Chondrocyte (in vitro differentiated cells): ENCODE measurements at places on chromosomes 7 and 10. TPM values are rescaled to one million over a fixed set of nuclear protein-coding genes. Genes with fewer than 3 reads are reported as not detected.

DNA sequence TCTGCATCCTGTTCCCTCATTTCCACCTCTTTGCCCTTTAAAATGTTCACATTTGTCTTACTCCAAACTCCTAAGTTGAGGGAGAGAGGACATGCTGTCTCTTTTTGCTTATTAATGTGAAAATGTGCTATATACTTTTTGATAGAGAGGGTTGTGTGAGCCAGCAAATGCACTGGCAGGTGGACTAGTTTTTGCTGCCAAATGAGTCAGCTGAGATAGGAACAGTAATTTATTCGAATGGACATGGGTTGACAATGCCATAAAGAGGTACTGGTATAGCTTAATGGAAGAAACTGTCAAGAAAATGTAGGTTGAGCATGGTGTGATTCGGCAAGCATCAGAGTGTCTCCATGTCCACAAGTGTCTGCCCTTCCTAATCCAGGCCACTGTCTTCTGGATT, 9.2 kb upstream of the TRUB1 start:
- no peak for DNase-seq

DNA sequence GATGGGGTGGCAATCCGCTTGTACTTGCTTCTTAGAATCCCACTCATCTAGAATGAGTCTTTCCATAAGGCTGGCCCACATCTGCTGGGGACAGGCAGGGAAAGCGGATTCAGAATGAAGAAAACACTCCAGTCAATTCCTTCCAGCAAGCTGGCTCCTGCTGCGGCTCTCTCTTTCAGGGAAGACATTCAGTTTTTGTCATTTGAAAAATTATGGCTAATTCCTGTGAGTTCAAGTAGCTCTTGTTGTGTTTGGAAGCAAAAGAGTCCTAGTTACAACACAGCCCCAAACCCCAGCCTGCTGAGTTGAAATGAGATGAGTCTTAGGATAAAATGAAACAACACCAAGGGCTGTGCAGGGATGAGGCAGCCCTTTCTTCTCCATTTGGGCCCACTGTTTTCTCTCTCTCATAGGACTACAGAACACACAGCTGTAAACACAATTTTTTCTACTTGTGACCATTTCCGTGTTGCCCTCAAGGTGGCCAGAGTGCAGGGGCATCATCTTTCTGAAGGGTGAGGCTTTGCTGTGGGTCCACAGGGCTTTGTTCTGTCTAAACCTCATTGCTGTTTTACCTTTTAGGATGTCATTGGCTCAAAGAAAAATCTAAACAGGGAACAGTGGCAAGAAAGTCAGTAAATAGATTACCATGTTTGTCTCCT, 90.8 kb upstream of the EEPD1 start:
- DNase-seq = no peak

DNA sequence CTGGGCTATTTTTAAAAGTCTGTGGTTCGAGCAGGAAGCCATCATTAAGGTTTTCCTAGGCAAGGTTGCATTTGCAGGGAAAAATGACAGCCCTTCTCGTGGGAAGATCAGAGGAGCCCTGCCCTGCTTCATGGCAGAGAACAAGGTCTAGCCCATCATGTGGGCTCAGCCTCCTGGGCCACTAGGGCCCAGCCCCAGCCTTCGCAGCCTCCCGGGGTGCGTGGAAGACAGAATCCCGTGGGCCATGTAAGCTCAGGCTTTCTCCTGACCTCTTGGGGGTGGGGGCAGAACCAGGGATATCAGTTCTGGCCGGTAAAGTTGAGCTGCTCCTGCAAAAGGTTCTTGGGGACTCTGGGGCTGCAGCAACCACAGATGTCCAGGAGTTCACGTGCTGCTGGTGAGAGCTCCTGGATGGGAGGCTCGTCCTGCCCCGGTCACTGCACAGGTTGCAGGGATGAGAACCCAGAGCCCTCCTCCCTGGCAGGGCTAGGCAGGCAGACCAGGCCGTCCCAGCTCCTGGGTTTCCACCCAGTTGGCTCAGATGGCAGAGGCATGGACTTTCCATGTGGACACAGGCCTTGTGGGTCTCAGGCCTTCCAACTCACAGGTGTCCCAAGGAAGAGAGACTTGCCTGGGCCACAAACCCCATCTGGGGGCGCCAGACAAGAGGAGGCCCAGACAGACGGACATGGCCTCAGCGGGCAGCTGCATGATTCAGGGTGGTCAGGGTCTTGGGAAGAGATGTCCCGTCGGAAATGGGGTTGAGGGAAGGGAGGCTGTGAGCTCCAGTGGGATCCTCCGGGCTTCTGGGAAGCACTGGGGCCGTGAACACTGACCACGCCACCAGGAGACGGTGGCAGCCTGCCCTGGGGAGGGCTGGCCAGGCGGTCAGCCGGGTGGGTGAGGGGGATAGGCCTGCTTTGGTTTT, 126.2 kb downstream of the NEURL1 start:
- DNase-seq = no peak

GRCh38 chr10:88281592-88282347, 301.3 kb downstream of the RNLS start:
- DNase-seq = no peak

DNA sequence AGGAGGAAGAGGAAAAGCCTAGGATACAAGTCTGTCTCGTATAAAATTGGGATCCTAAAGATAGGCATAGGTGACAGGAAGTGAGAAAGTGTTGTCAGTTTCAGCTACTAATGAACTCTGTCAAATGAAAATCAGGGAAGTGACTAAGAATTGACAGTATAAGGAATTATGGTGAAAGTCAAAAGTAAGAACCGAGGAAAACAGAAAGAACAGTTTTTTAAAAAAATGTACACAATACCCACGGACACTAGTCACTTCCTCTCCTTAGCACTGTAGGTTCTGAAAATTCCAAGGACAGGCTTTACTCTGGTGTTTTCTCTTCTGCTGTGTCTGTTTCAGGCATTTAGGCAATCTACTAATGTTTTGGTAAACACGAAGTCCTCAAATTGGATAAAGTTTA, 42.3 kb downstream of the ATAD1 start:
- no peak for DNase-seq

DNA sequence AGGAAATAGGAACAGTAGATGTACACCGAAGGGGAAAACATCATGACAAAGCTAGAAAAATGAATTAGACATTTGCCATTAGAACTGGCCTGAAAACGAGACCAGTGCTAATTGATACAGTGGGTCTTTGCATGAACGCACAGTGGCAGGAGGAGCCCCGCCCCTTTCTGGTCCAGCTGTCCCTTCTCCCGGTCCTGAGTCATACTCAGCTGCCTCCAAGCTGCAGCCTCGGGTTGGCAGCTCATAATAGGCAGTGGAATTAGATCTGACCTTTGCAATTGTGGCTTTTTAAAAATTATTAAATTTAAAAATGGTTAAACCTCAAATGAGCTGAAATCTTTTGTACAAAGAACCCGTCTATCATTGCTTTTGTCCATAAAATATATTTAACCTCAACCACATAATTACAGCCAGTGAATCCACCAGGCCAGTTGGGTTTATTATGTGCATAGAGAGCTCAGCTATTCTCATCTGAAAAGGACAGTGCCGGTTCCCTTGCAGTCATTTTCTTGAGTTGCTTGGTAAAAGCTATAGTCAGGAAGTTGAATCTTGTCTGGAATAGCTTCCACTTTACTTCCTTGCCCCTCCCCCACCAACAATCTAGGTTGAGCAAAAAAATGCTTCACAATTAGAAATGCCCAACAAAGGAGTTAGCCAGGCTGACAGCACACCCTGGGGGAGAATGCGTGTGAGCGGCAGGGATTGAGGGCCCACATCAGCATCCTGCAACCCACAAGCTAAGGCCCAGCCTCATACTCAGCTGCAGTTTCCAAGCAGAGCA, 147.1 kb downstream of the BUB3 start:
- DNase-seq = no peak

- DNase-seq = no peak
These were observed 3.1 kb upstream of the PAPSS2 start for GRCh38 chr10:87656431-87657072.

GRCh38 chr7:98646465-98646864, 29.4 kb downstream of the NPTX2 start:
- no peak for DNase-seq

DNA sequence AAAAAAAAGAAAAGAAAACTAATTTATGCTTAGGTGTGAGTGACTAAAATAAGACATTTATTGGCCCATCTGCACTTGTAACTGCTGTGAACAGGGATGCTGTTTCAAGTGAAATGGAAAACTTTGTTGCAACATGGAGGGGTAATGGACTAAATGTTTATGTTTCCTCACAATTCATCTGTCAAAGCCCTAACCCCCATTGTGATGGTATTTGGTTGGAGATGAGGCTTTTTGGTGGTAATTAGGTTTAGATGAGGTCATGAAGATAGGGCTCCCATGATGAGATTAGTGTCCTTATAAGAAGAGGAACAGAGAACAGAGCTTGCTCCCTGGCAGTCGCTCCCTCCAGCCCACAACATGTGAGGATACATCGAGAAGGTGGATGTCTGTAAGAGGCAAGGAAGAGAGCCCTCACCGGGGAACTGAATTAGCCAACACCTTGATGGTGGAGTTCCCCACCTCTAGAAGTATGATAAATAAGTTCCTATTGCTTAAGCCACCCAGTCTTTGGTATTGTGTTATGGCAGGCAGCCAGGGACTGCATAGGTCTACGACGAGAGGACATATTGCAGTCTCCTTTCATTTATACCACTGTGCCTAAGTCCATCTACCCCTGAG, 28.6 kb upstream of the VCL start:
- DNase-seq = no peak

DNA sequence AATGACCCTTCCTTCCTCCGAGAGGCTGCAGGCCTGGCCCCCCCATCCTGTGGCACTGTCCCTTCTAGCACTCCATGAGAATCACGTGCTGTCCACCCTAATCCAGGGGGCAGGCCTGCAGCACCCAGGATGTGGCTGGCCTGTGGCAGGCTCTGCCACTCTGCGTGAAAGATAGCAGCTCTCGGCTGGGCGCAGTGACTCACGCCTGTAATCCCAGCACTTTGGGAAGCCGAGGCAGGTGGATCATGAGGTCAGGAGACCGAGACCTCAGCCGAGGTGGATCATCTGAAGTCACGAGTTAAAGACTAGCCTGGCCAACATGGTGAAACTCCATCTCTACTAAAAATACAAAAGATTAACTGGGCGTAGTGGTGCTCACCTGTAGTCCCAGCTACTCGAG, 18.9 kb upstream of the LFNG start:
- DNase-seq = no peak

The MGAM2 gene
- not detected in 3 replicates for total RNA-seq

The SLC26A3 gene
- not detected in 3 replicates for total RNA-seq

The PPP1R9A gene
- total RNA-seq = 1.5 to 5.3 TPM (median 4.1 TPM) in 3 replicates

The LIPK gene
- not detected in 3 replicates for total RNA-seq

The ARMH3 gene
- 18.1 to 19.3 TPM (median 18.4 TPM) in 3 replicates for total RNA-seq

The NAT16 gene
- total RNA-seq = not detected in 3 replicates

The OR9A2 gene
- total RNA-seq = not detected in 3 replicates
